Aorta (tissue), 5 donors: ENCODE measurements at places on chromosomes 6 and 20.
A peak's percentile ranks its signal among the peaks of the same experiment; 100 is the strongest.

- DNase-seq, result peak; percentile 51
Measured at GRCh38 chr6:34242252-34243130, 5.8 kb downstream of the HMGA1 start.

DNA sequence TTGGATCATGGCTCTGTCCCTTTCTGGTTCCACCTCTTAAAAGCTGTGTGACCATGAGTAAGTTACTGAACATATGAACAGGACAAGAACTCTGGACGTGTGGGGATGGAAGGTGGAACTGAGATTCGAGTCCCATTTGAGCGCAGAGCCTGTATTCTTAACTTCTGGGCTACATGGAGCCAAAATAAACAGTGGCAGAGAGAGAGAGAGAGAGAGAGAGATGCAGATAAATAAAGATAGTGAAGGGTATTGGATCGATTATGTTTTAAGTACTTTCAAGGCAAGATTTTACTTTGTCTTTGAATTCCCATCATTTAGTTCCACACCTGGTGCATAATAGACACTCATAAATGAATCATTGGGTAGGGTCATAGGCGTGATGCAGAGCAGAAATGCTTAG, 39.7 kb downstream of the SLC35D3 start:
- DNase-seq, result no peak

GRCh38 chr6:54289426-54289825, 18.8 kb upstream of the TINAG start:
- DNase-seq, result no peak

DNA sequence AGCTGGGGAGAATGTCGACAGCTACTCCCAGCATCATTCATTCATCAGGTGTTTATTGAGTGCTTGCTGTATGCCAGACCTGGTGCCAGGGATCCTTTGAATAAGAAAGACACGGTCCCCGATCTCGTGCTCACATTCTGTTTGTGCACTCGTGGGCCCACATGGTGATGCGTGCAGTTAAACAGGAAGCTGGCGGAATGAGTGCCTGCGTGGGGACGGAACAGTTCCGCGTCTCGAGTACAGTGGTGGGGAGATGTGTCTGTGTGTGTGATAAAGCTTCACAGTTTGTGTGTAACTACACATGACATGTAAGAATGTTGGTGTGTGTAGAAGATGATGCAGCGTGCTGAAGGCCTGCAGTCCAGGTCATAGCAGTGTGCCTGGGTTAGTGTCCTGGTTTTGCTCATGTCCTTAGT, 6.5 kb downstream of the RBM38 start:
- peak; percentile 68 for DNase-seq

DNA sequence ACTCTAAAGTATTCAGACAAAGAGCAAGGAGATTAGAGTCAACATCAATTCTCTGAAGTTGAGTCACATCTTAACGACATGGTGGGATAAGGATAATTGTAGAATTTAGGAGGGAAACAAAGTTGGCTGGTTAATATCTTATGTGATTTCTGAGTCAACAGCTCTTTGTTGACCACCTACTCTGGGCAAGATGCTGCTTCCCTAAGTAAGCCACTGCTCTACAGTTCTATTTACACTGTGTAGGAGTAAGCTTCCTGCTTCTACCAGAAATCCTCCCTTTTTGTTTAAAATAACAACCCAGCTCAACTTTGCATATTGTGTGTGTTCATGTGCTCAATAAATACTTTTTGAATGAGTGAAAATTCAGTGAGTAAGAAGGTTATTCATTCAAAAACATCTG, 3.1 kb downstream of the HS3ST5 start:
- no peak for DNase-seq

- no peak for DNase-seq
Measured at GRCh38 chr6:156886409-156886808, 109.2 kb downstream of the ARID1B start.

- DNase-seq, result no peak
Measured at GRCh38 chr6:35745509-35745908, 8.7 kb downstream of the ARMC12 start.

DNA sequence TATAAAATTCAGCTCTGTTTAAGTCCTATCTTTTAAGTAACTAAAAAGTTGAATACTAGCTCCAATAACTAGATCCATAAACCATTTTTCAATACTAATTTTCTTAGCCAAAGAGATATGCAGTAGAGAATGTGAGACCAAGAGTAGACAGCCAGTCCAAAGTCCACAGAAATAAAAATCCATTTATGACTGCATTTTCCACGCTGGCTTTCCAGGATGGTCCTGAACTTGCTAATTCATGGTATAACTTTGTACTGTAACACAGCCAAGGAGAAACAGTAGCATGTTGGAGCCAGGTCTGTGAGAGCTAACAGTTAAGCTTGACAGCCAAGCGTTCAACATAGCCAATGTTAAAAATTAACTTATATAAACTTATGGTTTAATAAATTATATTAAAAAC, 156.2 kb downstream of the GMPR start:
- no peak for DNase-seq

- DNase-seq, result no peak
Measured at GRCh38 chr6:95547043-95547442, 30.3 kb upstream of the MANEA start.

- DNase-seq, result no peak
Measured at GRCh38 chr6:139062932-139063646, 34.5 kb downstream of the ABRACL start.

DNA sequence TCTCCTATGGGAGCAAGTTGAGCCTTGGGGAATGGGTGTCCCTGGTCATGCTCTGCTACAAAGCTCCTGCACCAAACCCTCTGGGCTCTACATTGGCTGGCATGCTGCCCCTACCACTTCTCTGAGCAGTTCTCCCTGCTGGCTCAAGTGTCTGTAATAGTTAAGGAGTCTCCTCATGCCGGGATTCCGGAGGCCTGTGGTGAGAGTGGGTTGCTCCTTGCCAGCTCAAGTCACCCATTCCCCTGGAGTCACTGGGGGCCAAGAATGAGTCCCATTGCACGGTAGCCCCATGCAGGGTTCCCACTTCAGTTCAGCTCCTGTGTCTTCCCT, 173.9 kb downstream of the PRDM13 start:
- DNase-seq, result no peak

- no peak for DNase-seq
Measured at GRCh38 chr6:155366325-155366724, 52.0 kb upstream of the TFB1M start.

DNA sequence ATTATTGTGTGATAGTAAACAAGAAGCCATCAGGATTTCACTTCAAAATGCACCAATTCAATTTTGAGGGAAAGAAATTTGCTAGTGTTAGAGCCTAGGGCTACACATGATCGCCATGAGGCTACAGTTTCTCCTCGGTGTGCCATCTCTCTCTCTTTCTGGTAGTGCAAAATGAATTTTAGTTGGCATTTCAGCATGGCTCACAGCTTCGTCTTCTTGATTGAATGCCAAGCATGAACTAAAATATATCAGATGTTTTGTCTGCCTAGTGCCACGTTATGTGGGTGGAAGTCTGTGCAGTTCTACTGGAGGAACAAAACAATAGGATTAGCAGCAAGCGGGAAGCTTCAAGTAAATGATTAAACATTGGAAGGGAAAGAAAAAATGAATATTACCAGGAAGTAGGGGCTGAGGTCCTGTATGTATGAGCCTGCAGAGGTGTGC, 6.8 kb upstream of the MRAP2 start:
- DNase-seq, result no peak

GRCh38 chr6:2891768-2892170, 11.3 kb downstream of the SERPINB9 start:
- DNase-seq, result no peak

DNA sequence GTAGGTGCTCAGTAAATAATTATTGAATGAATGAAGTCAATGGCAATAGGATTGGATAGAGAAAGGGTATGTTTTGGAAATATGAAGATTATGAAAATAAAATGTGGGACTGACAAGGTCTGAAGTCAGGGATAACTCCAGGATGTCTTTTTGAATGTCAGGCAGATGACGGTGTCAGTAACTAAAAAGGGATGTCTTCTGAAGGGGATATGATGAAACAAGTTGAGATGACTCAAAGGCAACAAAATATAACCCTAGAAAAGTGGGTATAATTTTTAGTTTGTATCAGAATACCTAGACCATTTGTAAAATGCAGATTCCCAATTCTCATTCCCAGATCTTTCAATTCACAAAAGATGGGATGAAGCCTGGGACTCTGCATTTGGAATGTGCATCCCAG, 257.3 kb upstream of the SGK1 start:
- DNase-seq, result no peak

DNA sequence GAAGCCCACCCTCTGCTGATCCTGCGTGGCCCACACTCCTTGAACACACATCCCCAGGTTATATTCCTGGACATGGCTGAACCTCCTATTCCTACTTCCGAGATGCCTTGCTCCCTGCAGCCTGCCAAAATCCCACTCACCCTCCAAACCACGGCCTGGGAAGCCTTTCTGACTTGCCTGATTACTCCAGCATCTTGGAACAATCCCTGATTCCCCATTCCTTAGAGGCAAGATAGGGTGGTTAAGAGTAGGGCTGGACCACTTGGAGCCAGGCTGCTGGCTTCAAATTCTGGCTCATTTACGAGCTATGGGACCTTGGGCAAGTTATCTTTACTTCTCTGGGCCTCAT, 45.9 kb upstream of the CDH22 start:
- DNase-seq, result no peak

GRCh38 chr6:148925701-148926100, 178.9 kb downstream of the UST start:
- DNase-seq, result no peak

- DNase-seq, result no peak
Measured at GRCh38 chr6:169844946-169845345, 93.5 kb downstream of the ERMARD start.

DNA sequence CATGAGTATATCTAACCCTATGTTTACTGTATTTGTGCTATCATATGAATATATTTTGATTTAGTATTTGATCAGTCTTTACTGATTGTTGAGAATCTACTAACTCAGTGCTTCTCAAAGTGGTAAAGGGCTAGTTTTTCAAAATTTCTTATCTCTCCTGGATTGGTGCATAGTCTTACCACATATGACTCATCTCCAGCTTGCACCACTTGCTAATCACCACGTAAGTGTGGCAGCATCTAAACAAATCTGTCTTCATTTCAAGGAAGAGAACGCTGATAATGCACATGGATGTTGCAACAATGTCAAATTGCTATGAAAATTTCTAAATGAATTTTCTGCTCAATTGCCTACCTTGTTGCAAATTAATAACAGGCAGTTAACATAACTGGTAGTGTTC, 299.5 kb downstream of the PAX1 start:
- DNase-seq, result no peak

GRCh38 chr6:50815436-50816114, 3.1 kb upstream of the TFAP2B start:
- DNase-seq, result no peak

- DNase-seq, result no peak
Measured at GRCh38 chr6:13066820-13067219, 261.5 kb downstream of the TBC1D7 start.

- no peak for DNase-seq
Measured at GRCh38 chr6:40719671-40720374, 132.7 kb upstream of the LRFN2 start.

GRCh38 chr6:44976677-44977641, 351.2 kb upstream of the RUNX2 start:
- no peak for DNase-seq

DNA sequence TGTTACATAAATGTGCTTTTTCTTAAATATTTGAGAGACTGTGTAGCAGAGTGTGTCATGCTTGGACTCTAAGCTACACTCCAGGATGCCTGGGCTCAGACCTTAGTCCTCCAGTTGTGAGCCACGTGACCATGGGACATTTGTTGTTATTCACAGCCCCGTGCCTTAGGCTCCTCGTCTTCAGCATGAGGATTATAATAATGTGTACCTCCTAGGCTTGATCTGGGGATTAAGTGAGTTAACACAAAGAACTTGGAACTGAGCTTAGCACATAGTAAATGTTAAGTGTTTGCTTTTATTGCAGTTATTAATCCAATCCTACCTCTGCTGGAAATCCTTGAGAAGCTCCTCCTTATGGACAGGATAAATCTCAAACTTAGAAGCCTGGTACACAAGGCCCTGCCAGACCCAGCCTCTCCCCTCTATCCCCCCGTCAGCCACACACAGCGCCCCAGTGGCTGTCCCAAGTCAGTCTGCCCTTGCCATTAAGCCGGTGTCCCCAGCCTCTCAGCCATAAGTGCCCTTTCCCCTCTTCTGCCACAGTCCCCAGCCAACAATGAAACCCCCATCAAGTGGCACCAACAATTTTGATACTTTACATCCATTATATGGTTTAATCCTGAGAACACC, 177.5 kb downstream of the TMEM242 start:
- DNase-seq, result no peak

DNA sequence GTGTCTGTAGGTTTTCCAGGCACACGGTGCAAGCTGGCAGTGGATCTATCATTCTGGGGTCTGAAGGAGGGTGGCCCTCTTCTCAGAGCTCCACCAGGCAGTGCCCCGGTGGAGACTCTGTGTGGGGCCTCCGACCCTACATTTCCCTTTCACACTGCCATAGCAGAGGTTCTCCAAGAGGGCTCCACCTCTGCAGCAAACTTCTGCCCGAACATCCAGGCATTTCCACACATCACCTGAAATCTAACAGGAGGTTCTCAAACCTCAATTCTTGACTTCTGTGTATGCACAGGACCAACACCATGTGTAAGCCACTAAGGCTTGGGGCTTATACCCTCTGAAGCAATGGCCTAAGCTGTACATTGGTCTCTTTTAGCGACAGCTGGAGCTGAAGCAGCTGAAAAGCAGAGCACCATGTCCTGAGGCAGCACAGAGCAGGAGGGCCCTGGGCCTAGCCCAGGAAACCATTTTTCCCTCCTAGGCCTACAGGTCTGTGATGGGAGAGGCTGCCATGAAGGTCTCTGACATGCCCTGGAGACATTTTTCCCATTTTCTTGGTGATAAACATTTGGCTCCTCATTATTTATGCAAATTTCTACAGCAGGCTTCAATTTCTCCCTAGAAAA, 253.3 kb downstream of the ERMARD start:
- no peak for DNase-seq

DNA sequence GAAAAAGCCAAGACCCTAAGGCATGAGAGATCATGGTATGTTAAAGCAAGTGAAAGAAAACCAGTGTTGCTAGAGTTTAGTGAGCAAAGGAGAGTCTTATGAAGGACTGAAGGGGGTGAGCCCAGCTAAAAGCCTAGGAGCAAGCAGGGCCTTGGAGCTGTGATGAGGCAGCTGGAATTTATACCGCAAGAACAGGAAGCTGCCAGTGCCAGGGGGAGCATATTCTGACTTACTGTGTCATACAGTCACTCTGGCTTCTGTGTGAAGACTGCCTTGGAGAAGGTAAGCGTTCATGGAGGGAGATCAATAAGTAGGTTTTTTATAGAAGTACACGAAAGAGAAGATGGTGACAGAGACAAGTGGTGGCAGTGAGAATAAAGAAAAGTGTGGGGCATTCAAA, 308.9 kb upstream of the THEMIS start:
- no peak for DNase-seq

DNA sequence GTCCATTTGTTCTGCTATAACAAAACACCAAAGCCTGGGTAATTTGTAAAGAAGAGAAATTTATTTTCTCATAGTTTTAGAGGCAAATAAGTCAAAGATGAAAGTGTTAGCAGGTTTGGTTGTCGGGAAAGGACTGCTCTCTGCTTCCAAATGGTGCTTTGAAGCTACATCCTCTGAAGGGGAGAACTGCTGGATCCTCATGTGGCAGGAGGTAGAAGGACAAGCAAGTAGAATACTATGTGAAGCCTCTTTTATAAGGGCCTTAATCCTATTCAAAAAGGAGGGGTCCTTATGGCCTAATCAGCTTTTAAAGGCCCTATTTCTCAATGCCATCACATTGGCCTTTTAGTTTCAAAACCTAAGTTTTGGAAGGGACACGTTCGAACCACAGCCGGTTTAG, 826.0 kb upstream of the EPHA7 start:
- no peak for DNase-seq

- no peak for DNase-seq
Measured at GRCh38 chr6:63802606-63803206, 167.1 kb downstream of the PHF3 start.
